HT1080 (cell line): ENCODE measurements at places on chromosomes 7 and 10. TPM values are rescaled to one million over a fixed set of nuclear protein-coding genes. Genes with fewer than 3 reads are reported as not detected.

- DNase-seq: no peak
Measured at GRCh38 chr10:67771200-67771599, 66.8 kb downstream of the DNAJC12 start.

- DNase-seq: no peak
Measured at GRCh38 chr7:154684666-154685563, 318.0 kb downstream of the PAXIP1 start.

DNA sequence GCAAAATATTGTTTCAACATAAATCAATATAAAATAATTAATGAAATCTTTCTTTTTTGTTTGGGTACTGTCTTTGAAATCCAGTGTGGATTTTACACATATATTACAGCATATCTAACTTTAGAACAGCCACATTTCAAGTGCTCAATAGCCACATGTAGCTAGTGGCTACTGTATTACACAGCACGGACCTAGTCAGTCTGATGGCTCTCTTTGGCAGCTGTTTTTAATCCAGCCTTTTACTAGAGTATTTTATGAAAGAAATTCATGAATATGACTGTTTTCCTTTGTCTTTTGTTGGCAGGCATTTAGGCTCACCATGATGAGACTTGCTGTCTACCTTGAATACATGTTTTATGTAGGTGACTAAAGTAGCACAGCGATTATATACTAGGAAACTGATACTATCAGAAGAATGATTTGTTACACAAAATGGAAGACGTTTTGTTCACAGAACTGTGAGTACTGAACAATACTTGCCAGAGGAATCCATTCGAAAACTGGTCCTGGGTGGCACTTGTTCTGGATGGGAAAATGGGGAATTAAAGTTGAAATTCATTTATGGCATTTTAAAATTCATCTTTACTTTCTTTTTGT lies 386.7 kb downstream of the PHTF2 start:
- no peak for DNase-seq

DNA sequence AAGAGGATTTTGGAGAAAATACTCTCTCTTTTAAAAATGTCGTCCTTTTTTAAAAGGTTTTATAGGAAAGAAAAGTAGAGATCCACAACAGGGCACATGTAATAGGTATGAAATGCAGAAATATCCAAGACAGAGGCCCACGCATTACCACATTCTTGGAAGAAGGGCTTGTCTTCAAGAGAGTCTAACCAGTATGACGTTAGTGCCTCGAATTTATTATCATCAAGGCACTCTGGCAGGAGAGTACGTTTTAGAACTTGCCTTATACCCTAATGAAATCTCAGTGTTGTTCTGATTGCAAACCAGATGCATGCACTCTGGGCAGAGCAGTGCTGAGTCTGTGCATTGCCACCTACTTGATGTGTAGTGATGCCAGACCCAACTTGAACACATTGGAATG lies 342.6 kb upstream of the NFE2L3 start:
- no peak for DNase-seq

DNA sequence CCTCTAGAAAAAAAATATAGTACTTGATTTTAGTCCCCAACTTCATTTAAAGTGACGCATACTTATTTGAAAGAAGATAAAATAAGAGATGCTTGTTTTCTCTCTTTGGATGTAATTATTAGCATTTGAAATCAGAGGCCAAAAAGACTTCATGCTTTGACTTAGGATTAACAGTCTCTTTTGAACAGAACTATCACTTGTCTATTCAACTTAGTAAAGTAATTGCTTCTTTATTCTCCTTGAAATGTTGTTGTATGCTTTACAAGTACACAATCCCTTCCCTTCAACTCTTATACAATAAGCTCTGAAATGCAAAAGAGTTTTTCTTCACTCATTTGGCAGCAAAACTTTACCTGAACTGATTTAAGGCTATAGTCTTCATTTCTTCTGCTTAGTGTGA lies 80.8 kb downstream of the HIBADH start:
- no peak for DNase-seq

DNA sequence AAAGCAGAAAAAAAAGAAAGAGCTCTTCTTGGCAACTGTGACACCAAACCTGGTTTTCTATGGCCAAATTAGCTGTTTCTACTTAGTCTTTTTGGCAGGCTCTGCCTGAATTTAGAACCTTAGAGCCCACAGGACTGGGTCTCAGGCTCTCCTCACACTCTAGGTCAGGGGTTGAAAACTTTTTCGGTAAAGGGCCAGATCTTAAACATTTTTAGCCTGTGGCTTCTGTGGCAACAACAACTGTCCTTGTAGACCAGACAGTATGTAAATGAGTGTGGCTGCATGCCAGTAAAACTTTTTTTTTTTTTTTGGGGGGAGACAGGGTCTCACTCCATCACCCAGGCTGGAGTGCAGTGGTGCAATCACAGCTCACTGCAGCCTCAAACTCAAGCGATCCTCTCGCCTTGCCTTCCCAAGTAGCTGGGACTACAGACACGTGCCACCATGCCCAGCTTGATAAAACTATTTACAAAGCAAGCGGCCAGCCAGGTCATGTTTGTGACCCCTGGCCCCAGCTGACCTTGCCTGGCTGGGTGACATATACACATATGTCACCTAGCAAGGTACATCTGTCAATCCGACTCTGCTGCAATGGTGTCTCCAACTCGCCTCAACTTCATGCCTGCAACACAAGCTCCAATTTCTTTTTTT lies 17.4 kb downstream of the KPNA7 start:
- DNase-seq: no peak

DNA sequence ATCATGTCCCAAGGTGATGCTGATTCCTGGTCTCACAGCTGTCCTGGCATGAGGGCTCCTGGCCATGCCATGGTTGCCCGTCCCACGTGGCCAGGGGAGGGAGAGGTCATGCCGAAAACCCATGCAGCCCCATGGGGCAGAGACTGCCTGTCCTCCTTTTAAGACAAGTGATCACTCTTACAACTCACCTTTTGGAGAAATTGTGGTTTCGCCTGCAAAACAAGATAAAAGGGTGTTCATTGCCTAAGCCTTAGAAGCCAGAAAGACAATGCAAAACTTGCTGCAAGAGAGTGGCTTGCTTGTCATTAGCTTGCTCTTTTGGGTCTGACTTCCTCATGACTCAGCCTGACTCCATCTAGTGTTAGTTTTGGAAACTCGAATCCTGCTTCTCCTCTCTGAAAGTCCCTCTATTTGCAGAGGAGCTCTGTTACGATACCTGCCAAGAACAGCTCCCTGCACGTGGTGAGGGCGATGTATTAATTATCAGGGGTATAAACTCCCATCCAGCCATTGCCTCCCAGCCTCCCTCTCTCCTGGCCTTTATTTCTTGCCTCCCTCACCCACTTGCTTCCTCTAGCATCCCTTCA lies 26.7 kb downstream of the TMEM273 start:
- DNase-seq: peak; percentile 79

DNA sequence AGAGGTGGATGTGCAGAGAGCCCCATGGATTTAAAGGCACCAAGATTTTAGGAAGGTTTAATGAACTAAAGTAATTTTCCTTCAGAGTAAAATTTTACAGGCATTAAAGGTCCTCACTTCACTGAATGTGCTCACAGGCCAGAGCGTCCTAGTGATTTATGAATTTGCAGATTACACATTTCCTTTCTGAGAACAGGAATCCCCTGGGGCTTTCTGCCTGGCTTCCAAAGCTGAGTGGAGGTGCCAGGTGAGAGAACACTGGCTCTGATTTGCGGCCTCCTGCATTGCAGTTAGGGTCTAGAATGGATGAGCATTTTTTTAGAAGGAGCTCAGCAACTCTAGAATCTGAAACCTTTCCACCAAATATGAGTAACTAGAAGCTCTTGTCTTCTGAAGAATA lies 194.3 kb downstream of the SORCS3 start:
- DNase-seq: no peak

DNA sequence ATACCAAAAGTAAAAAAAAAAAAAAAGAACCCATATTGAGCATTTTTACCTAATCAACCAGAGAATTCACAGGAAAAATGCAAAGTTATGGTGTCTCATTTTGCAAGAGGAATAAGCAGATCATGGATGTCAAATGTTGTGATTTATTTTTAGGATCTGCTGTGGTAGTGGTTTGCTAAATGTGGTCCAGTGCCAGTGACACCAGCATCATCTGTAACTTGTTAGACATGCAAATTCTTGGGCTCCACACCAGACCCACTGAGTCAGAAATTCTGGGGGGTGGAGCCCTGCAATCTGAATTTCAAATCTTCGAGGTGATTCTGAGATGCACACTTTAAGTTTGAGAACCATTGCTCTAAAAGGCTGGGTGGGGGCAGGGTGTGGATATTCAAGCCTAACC lies 30.1 kb upstream of the ZEB1 start:
- DNase-seq: no peak

DNA sequence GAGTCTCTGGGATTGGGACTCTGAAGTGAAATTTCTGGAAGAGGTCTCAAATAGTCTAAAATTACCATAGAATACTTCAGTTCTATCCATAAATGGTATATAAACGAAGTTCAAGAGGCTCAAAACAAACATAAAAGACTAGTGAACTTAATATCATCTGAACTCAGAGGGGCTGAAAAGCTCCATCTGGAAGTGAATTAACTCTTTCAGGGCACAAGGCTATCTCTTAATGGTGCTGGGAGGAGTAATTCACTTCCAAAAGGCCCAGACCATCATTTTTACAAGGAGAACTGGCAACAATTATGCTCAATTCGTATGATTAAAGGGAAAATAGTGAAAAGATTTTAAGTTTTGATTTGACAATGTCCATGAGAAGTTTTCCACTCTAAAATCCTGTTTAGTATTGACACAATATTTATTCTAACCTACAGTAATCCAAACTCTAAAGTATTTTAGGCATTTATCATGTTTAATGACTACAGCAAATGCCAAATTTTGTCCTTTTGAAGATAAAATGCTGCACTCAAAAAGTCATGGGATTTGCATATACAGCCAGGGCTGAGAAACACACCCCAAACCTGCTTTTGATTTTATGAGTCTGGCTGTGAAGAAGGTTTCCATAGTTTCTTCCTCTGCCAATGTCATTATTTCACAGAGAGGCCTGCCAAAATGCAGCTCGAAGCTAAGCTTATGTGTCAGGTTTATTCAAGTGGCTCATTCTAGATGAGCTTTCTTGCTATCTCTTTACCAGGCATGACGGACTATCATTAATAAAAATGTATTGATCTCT lies 143.9 kb downstream of the HIBADH start:
- DNase-seq: no peak

GRCh38 chr7:149850007-149850594 lies 11.9 kb downstream of the ZNF862 start:
- DNase-seq: no peak

- no peak for DNase-seq
Measured at GRCh38 chr10:129605986-129606518, 139.0 kb downstream of the MGMT start.

DNA sequence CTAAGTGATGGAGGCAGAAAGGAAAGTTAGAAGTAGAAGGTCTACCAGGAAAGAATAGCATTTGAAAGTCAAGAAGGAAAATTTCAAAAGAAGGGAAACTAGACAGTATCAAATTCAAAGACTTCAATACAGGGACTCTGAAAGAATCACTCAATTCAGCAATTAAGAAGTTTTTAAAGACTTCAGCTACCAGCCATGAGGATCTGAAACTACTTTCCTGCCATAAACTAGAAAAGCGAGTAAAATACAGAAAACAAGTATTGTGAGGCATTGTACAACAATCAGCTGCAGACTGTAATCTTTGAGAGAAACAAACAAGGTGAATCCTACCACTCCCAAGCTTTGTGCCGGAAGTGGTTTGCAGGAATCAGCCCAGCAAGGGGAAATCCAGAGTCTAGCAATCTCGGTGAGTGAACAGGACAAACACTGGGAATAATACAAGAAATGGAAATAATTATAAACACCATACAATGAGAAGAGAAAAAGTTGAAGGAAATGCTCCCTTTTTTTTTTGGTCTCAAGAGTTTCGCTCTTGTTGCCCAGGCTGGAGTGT lies 62.4 kb downstream of the ARHGAP12 start:
- peak; percentile 14 for DNase-seq

DNA sequence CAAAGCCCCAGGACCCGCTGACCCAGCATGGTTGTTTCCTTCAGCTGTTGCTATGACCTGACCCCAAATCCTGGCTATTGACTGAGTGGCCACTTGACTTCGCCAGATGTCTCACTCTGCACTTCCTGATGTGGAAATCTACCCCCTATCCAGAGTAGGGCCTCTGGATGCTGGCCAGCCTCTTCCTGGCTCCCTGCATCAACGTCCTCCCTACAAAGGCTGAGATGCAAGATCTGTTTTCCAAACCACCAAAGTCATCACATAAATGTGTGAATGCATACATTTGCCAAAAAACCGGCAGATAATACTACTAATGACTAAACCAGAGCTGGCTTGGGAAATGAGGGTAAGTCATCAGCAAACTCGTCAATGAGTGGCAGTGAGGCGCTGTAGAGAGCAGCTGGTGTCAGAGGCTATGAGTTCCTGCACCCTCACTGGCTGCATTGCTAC lies 70.4 kb downstream of the PYROXD2 start:
- peak; percentile 58 for DNase-seq

DNA sequence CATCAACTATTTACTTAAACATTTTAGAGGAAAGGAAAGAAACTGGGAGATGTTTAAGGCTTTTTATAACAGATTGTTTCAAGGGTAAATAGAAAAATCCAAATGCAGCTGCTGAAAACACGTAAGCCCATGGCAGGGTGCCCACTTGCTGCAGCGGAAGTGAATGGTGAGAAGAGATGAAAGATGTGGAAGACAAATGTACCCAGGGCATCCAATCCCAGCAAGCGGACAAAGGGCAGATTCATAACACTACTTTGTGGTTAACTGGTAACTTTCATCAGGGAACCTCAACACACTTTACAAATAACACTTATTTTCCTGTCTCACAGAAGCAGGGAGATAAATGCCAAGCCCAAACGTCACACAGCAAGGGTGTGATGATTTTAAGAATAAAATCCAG lies 358.4 kb downstream of the KCNMA1 start:
- DNase-seq: no peak

DNA sequence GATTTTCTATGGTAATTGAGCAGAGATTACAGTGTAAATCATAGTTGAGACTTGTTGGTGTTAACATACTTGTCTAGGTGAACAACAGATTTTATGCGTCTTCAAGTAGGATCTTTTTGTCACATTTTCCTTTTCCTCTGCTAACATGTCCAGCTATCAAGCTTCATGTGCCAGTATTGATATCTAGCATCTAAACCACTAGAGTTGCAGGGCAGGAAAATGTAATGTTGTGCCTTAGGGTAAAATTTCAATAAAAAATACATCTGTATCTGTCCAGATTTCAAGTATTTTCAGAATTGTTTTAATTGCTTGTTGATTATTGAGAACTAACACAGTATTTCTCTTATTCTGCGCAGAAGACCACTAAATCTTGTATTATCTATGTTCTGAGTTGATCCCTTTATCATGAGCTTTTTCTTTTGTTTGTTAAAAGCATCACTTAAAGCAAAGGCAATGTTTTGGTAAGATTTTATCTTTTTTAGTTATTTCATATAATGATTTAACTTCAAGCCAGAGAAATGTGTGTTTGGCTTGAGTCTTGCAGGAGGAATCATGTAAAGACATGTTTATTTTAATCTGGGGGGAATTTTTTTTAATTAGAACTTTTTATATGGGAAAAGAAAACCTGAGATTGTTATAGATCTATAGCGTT lies 16.5 kb downstream of the BICC1 start:
- DNase-seq: no peak

- DNase-seq: no peak
Measured at GRCh38 chr7:157139810-157140510, 1.2 kb downstream of the UBE3C start.

GRCh38 chr7:158695726-158696452 lies 8.7 kb downstream of the NCAPG2 start:
- peak; percentile 61 for DNase-seq

CDC14C gene
- not detected in 2 replicates for total RNA-seq

TRPV5 gene
- total RNA-seq: not detected in 2 replicates

NXPH1 gene
- total RNA-seq: not detected in 2 replicates

ADAM22 gene
- total RNA-seq: 5.9 and 7.0 TPM in 2 replicates

C7orf33 gene
- total RNA-seq: not detected in 2 replicates

ASB10 gene
- not detected in 2 replicates for total RNA-seq

VGF gene
- 29.8 and 45.2 TPM in 2 replicates for total RNA-seq

CCDC172 gene
- not detected in 2 replicates for total RNA-seq

AKR1C4 gene
- total RNA-seq: not detected in 2 replicates
